Stimulated activated CD4-positive, alpha-beta T cell treated with anti-CD3 and anti-CD28 coated beads, Interleukin-12 subunit alpha, Interleukin-12 subunit beta, amount 100 ng/mL, for 24 hours (primary cell): ENCODE measurements at places on chromosomes 4 and X.

- no peak for DNase-seq
Observed at GRCh38 chrX:74284391-74284952, 19.5 kb upstream of the ZCCHC13 start.

- no peak for DNase-seq
Observed at GRCh38 chr4:69823048-69823447, 36.9 kb downstream of the SULT1E1 start.

GRCh38 chrX:50579955-50580354 lies 109.3 kb upstream of the DGKK start:
- peak; percentile 2 for DNase-seq

DNA sequence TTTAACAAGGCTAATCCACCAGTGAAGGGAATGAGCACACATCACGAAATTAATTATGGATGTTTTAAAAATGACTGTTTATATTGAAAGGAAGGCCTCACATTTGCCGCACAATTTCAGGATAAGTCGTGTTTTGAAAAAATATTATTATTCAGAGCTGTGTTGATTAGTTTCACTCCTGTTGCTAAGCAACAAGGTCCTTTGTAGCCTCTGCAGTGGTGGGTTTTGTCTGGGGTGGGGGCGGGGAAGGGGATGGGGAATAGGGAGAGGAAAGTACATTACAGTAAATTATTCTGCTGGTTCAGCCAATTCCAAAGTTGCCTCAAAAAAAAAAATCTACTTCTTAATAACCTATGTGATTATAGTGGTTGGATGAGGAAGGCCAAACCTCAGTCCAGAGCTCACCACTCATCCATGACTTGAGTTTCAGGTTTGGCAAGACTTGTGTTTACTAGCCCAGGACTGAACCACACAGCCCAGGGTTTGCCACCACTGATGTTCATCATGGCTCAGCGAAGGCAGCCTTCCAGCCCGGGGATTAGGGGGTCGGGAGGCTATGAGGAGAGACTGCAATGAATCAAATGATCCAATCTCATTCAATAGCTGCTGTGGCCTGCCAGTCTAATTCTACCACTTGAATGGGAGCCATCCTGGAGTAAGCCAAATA lies 162.5 kb upstream of the ATP6AP2 start:
- DNase-seq: no peak

DNA sequence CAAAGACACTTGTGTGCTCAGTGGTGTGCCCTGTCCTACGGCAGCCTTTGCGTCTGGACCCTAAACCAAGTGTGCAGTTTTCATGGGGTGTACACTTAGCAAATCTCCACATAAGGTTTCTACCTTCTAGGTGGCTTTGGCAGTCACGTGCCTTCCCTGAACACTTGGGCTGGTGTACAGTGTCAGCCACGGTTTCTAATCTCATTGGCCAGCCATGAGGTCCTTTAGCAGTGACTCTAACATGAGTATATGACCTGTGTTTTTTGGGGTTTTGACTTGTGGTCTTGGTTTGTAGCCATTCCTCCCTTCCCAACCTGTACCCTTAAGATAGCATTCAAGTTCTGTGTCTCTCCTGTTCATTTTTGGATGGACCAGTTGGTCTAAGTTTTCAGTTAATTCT lies 76.3 kb downstream of the PTTG2 start:
- DNase-seq: no peak

- DNase-seq: no peak
Observed at GRCh38 chr4:176791591-176792325, 964 bp downstream of the VEGFC start.

DNA sequence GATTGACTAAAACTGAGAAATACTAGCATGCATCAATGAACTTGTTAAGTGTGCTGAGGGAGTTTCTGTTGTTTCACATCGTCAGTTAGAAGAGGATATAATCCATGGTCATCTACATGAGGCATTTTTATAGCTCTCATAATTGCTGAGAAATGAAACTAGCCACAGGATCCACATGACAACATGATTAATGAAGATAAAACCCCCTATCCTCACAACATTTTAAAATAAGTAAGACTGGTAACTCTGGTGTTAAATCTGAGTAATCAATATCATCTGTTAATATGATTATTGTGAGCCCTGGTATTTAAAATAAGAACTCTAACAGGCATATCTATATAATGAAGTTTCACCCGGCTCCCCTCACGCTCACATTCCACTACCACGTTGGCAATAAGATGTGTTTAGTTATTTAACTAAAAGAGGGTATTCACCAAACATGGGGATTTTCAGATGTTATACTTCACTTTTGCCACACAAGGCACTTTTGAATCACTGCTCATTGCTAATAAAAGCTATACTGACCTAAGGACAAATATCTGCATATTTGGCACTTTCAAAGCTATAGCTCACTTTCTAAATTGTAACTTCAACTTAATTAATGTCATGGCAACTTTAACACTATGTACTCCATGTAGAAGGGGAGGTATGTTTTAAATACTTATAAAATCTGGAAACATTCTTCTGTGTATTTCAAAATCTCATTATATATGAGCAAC lies 6.7 kb downstream of the UNC5C start:
- DNase-seq: no peak

GRCh38 chr4:127829014-127829413 lies 46.9 kb downstream of the HSPA4L start:
- DNase-seq: no peak

GRCh38 chrX:3815896-3816664 lies 102.6 kb upstream of the PRKX start:
- peak; percentile 1 for DNase-seq

GRCh38 chr4:89715631-89716030 lies 121.3 kb downstream of the SNCA start:
- no peak for DNase-seq

DNA sequence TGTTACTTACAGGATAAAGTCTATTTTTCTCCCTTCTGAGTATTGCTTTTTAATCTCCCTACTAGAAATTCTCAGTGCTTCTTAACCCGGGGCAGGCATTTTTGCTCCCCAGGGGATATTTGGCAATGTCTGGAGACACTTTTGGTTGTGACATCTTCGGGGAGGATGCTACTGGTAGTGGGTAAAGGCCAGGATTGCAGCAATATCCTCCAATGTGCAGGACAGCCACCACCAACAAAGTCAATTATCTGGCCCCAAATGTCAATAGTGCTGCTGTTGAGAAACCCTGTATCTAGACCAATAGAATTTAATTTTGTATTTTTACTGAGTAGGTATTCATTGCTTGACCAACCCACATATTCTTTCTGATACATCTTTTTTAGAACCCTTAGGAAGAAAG lies 669.5 kb upstream of the MAGEB2 start:
- no peak for DNase-seq

GRCh38 chr4:78056265-78057129 lies 626 bp upstream of the FRAS1 start:
- peak; percentile 19 for DNase-seq

- DNase-seq: no peak
Observed at GRCh38 chr4:47526281-47526680, 41.2 kb downstream of the ATP10D start.

- no peak for DNase-seq
Observed at GRCh38 chrX:39764441-39764914, 333.3 kb downstream of the BCOR start.

GRCh38 chr4:5964030-5964429 lies 54.2 kb downstream of the C4orf50 start:
- no peak for DNase-seq

DNA sequence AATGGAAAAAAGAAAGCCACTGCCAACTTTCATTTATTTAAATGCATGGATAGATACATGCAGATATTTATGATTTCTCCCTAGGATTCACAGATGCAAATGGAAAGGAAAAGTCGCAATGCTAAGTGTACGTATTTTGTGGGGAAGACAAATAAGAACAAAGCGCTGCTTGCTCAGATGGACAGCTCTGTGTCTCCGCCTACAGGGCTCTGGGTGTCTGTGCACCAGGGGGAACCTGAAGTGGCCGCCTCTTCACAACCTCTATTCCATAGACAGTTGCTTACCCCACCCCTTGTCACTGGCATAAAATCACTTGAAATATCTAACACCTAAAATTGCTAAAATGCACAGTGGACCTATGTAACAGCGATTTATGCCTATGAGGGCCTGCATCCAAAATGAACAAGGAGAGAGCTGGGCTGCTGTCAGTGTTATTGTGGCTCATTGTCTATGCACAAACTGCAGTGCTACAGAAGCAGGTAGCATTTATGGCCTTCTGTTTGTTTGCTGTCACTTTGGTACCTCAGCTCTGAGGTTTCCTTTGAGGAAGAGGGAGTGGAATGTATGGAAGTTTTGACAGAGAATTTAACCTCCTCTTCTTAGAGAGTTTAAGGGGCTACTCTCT lies 58.6 kb upstream of the PAGE1 start:
- peak; percentile 18 for DNase-seq

DNA sequence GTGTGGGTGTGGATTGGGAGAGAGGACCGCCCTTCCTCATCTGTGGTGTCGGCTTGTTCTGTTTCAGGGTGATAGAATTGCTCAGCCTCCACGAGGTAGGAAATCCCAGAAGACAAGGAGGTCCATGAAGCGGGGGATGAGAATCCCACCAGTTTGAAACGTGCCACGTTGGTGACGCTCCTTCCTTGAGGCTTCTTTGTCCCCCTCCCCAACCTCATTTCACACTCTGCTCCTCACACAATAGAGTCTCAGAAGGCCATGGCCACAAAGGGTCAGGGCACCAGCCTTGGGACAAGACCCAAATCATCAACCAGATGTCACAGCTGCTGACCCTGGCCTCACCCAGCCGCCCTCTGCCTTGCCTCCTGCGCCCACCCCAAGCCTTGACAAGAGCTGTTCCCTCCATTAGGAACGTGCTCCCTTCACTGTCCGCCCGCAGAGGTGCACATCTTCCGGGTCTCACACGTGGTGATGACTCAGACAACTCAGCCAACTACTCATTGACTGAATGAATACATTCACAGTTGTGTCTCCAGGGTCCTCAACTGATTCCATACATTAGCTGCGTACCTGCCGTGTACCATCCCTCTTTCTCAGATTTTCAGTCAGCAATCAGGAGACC lies 18.3 kb downstream of the BLOC1S4 start:
- DNase-seq: no peak

DNA sequence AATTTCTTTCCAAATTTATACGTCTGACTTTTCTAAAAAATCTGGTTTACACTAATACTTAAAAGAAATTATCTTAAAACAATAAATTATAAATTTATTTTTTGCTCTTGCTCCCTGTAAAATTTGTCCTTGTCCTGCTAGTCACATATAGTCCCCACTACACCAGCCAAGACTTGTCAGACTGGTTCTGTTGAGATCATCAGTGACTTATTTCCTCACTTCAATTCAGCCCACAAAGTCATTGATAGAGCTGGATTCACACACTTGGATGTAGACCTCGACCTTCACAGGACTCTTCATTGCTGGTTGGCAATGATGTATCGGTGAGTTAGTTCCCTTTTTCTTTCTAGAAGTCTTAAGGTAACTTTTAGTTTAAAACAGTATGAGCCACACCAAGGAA lies at the start of gene TMPRSS11E:
Gene TMPRSS11E, plus strand, starts transcription at position 263 of the 400 bp plus-strand sequence. Its CDS starts 50 bp downstream, at position 313.
- DNase-seq: no peak
